ENCODE measurements at places on chromosomes 2 and 18. TPM values are rescaled to one million over a fixed set of nuclear protein-coding genes. Genes with fewer than 3 reads are reported as not detected.

Gene GAD1
- 0.26 TPM for total RNA-seq

- H3K36me3 ChIP-seq = no peaks in the 10 kb centered on the region
- H3K4me3 ChIP-seq = no peak overlapping the region
- no peaks in the 10 kb centered on the region for H3K4me1 ChIP-seq
Measured at GRCh38 chr2:136248907-136249306, 131.0 kb upstream of the CXCR4 start.

GRCh38 chr2:224925810-224926100 is 116.5 kb downstream of the DOCK10 start:
- H3K36me3 ChIP-seq = no peaks in the 10 kb centered on the region
- no peak overlapping the region for H3K4me3 ChIP-seq
- DNase-seq = peak; percentile 33
- H3K4me1 ChIP-seq = peaks cover 19% of the 10 kb centered on the region
- H3K27me3 ChIP-seq = no peaks in the 10 kb centered on the region

DNA sequence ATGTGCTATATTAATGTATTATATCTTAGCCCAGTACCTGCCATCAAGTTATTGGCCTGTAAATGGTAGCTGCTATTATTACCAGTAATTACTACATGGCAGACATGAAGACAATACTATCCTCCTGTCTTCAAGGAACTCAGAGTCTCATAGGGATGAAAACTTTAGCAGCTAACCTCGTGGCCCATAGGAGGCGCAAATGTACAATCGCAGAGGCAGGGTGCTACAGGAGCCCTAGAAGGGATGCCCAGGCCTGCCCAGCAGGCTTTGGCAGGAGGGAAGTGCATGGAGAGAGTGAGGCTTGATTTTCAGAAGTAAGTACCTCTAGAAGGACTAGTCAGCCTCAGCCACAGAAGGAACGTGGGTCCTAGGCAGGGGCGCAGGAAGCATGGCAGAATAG is 44.7 kb upstream of the KIDINS220 start:
- H3K4me1 ChIP-seq = no peaks in the 10 kb centered on the region
- H3K4me3 ChIP-seq = no peak overlapping the region
- H3K36me3 ChIP-seq = peaks cover 2% of the 10 kb centered on the region
- H3K27ac ChIP-seq = no peak overlapping the region
- no peaks in the 10 kb centered on the region for H3K27me3 ChIP-seq
- peak; percentile 43 for DNase-seq

DNA sequence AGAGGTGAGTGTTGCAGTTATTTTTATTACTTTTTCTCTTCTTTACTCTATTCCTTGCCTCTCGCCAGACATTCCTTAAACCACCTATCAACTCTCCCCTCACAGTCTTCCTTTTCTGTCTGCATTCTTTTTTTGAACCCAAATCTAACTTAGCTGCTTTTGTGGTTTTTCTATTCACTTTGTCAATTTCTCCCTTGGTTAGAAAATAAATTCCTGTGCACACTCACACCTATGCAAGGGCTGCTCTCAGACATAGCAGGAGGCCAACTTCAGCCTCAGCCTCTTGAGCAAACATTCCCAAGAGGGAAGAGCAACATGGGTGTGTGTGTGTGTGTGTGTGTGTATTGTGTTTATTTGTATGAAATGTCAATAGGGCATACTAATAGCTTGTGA is 808.6 kb downstream of the RNF144A start:
- no peak for DNase-seq
- no peaks in the 10 kb centered on the region for H3K4me1 ChIP-seq
- no peaks in the 10 kb centered on the region for H3K36me3 ChIP-seq

- no peak overlapping the region for H3K4me3 ChIP-seq
- DNase-seq = no peak
- H3K4me1 ChIP-seq = no peaks in the 10 kb centered on the region
- no peaks in the 10 kb centered on the region for H3K36me3 ChIP-seq
- H3K27me3 ChIP-seq = no peaks in the 10 kb centered on the region
- H3K27ac ChIP-seq = no peak overlapping the region
Measured at GRCh38 chr2:96916646-96917543, 47.0 kb upstream of the SEMA4C start.

GRCh38 chr2:83233326-83233725 is 1225.8 kb downstream of the SUCLG1 start:
- no peak overlapping the region for H3K4me3 ChIP-seq
- H3K4me1 ChIP-seq = no peaks in the 10 kb centered on the region
- no peak overlapping the region for H3K27ac ChIP-seq
- no peaks in the 10 kb centered on the region for H3K36me3 ChIP-seq
- H3K27me3 ChIP-seq = no peaks in the 10 kb centered on the region
- DNase-seq = no peak

Gene MC5R
- not detected for total RNA-seq

DNA sequence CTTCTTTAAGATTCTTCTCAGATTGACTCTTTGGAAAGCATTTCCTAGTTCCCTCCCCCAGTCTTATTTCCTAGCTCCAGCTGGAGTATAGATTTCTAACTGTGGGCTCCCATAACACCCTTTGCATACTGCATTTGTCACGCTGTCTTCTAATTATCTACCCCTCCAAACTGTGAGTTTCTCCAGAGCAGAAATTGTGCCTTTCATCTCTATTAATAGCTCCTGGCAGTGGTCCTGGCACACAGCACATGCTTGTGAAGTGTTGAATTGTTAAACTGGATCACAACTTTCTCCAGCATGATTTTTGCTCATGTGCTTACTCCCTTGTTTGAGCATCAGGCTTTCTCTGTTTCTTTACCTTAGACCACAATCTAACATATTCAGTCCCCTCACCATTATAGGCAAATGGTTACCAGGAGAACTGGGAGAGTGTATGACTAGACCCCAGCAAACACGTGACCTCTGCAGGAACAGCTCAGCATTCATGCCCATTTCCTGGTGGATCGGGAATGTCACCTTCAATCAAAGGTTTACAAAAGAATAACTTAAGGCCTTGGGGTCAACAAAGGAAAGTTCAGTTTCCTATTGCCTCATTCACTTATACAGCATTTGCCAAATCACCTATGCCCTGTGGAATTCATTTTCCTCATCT is 175.7 kb upstream of the TANK start:
- no peaks in the 10 kb centered on the region for H3K27me3 ChIP-seq
- no peak for DNase-seq
- H3K4me1 ChIP-seq = no peaks in the 10 kb centered on the region
- no peaks in the 10 kb centered on the region for H3K36me3 ChIP-seq
- H3K4me3 ChIP-seq = no peak overlapping the region
- H3K27ac ChIP-seq = no peak overlapping the region

Gene SERPINB10
- total RNA-seq = not detected

Gene MTCL1
- 56.0 TPM for total RNA-seq

DNA sequence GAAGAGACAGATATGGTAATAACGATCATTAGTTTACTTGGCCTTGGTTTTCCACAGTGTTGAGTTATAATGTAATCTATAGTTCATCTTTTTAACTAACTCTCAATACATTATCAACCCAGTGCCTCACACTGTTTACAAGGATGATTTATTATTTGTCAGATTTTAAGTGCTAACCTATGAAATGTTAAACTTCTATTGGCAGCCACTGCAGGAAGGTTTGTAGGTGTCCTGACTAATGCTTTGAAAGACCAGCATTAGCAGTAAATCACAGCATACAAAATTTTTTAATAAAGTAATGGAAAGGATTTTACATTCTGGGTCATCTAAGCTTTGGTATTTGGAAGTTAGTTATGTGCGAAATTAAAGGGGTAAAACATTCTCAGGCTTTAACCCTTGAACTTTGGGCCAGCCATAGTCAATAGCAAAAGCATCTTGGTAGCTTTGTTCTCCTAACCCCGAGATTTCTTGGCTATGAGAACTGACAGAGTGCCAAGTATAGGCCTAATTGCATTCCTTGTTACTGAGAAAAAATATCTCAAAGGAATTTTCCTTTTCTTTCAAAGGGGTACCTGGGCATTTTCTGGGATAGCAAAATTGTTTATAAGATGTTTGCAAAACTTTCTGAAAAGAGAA is 30.6 kb downstream of the SPATS2L start:
- H3K4me1 ChIP-seq = peaks cover 16% of the 10 kb centered on the region
- no peak overlapping the region for H3K4me3 ChIP-seq
- DNase-seq = peak; percentile 73
- H3K36me3 ChIP-seq = no peaks in the 10 kb centered on the region

DNA sequence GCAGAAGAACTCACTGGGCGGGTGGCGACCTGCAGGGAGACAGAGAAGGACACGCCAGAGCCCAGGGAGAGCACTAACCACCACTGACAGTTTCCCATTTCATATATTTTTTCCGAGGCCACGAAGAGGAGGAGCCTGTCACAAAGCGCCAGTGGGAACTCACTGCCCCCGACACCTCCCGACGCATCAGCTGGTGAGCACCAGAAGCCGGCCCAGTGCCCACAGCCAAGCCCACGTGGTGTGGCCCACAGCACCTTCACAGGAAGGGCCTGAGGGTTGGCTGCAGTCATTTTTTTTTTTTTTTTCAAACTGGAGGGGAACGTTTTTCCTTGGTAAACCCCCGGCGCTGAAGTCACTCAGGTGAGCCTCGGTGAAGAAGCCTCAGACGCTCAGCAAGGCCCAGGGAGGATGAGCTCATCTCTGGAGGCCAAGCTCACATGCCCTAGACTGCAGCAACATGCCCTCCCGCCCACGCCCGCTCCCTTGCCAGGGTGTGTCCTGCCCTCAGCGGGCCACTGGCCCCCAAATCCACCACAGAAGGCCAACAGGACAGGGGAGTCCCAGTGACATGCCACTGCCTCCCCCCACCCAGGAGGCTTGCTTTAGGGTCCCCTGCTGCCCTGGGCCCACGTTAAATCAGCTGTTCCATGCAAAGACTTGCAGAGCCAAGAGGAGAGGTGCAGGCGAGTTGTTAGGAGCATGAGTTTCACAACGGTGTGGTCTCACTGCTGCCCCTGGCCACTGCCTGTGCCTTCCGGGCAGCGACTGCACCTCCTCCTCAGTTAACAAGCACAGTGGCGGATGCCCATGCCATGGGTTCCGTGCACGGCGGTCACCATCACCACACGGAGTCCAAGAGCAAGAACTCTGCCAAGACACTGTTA is 68.1 kb downstream of the PARD6G start:
- no peak for DNase-seq
- H3K27me3 ChIP-seq = peaks cover 3% of the 10 kb centered on the region
- H3K4me3 ChIP-seq = no peak overlapping the region
- no peaks in the 10 kb centered on the region for H3K4me1 ChIP-seq
- no peak overlapping the region for H3K27ac ChIP-seq

Gene ACOXL
- not detected for total RNA-seq

Gene CDH2
- 2.0 TPM for total RNA-seq

GRCh38 chr2:101995804-101996203 is 4.0 kb downstream of the IL1R2 start:
- H3K4me3 ChIP-seq = no peak overlapping the region
- H3K27ac ChIP-seq = no peak overlapping the region
- no peaks in the 10 kb centered on the region for H3K4me1 ChIP-seq
- no peak for DNase-seq
- H3K27me3 ChIP-seq = peaks cover 34% of the 10 kb centered on the region
- H3K36me3 ChIP-seq = no peaks in the 10 kb centered on the region

Data from fibroblast of lung (primary cell).